ENCODE measurements at places on chromosomes 4 and X. TPM values are rescaled to one million over a fixed set of nuclear protein-coding genes. Genes with fewer than 3 reads are reported as not detected.

GC gene
- not detected for polyA plus RNA-seq

HTN1 gene
- not detected for polyA plus RNA-seq

SYTL5 gene
- 0.17 TPM for polyA plus RNA-seq

PRSS12 gene
- polyA plus RNA-seq, result 71.5 TPM

SPANXC gene
- not detected for polyA plus RNA-seq

SYP gene
- polyA plus RNA-seq, result 0.05 TPM

TSPAN6 gene
- polyA plus RNA-seq, result 12.7 TPM

FAM50A gene
- 107 TPM for polyA plus RNA-seq

ZFYVE28 gene
- polyA plus RNA-seq, result 1.2 TPM

DNA sequence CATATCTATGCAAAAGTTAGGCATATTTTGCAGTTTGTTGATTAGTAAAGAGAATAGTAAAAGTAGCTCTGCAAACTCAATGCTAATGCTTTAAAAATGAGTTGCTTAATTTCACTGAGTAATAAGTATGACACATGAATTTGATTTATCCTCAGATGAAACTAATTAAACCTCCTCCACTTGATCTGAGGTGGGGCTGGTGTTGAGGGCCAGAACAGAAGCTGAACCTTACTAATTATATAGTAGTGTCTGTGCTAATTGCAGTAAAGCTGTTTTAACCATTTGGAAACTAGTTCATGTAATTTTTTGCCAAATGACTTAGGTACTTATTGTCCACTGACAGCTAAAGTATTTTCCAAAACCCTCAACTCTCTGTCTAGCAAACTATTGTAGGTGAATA, 7.7 kb upstream of the PGAM4 start:
- no peak overlapping the region for H3K27ac ChIP-seq
- H3K4me1 ChIP-seq, result no peaks in the 10 kb centered on the region
- no peaks in the 10 kb centered on the region for H3K36me3 ChIP-seq
- no peak for DNase-seq
- no peaks in the 10 kb centered on the region for H3K27me3 ChIP-seq
- no peak overlapping the region for H3K4me3 ChIP-seq

DNA sequence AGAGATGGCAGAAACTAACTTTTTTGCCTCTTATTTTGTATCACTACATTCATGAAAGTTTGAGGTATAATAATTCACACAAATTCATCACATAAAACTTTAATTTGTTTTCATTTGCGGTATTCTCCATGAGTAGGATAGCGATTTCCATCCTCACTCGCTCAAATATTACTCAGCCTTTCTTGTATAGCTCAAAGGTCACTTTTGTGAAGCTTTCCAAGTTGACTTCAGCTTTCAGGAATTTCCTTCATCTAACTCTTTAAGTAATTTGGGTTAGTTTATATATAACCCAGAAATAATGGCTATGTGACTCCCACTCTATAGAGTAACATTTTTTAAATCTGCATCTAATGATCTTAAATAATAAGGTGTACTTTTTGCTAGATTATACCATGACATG, 314.4 kb downstream of the IL1RAPL1 start:
- no peaks in the 10 kb centered on the region for H3K27me3 ChIP-seq
- peak; percentile 82 for DNase-seq
- H3K36me3 ChIP-seq, result no peaks in the 10 kb centered on the region
- no peak overlapping the region for H3K4me3 ChIP-seq
- peaks cover 3% of the 10 kb centered on the region for H3K4me1 ChIP-seq

- H3K36me3 ChIP-seq, result no peaks in the 10 kb centered on the region
- H3K4me1 ChIP-seq, result peaks cover 3% of the 10 kb centered on the region
- no peaks in the 10 kb centered on the region for H3K27me3 ChIP-seq
- no peak overlapping the region for H3K4me3 ChIP-seq
Measured at GRCh38 chr4:114284629-114285028, 305.2 kb upstream of the ARSJ start.

- H3K4me3 ChIP-seq, result no peak overlapping the region
- H3K4me1 ChIP-seq, result no peaks in the 10 kb centered on the region
- no peaks in the 10 kb centered on the region for H3K36me3 ChIP-seq
- no peak overlapping the region for H3K27ac ChIP-seq
Measured at GRCh38 chrX:98548519-98548918, 1664.8 kb downstream of the RPA4 start.

DNA sequence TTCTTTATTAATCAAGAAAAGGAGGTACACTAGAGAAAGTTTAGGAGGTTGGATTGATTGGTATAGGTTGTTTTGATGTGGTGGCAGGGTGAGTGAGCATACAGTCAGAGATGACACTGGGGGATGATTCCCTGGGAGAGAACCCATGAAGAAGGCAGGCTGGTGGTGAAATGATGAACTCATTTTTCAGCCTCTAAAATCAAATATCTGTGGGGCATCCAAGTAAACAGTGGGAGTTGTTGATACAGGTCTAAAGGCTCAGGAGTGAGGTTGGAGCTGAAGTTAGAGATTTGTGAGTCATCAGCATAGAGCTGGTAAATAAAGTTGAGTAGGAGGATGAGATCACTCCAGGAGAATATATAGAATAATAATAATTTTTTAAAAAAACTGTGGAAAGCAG, 10.0 kb upstream of the AP1S2 start:
- H3K27me3 ChIP-seq, result peaks cover 6% of the 10 kb centered on the region
- no peak overlapping the region for H3K4me3 ChIP-seq
- DNase-seq, result peak; percentile 60
- peaks cover 2% of the 10 kb centered on the region for H3K4me1 ChIP-seq

- no peak overlapping the region for H3K4me3 ChIP-seq
- H3K4me1 ChIP-seq, result no peaks in the 10 kb centered on the region
- H3K27me3 ChIP-seq, result peaks cover 8% of the 10 kb centered on the region
- H3K36me3 ChIP-seq, result no peaks in the 10 kb centered on the region
- no peak overlapping the region for H3K27ac ChIP-seq
Measured at GRCh38 chrX:47690175-47690574, 31.2 kb upstream of the UXT start.

- H3K27ac ChIP-seq, result no peak overlapping the region
- H3K36me3 ChIP-seq, result no peaks in the 10 kb centered on the region
- H3K4me1 ChIP-seq, result no peaks in the 10 kb centered on the region
Measured at GRCh38 chr4:112172180-112172579, 26.9 kb downstream of the FAM241A start.

DNA sequence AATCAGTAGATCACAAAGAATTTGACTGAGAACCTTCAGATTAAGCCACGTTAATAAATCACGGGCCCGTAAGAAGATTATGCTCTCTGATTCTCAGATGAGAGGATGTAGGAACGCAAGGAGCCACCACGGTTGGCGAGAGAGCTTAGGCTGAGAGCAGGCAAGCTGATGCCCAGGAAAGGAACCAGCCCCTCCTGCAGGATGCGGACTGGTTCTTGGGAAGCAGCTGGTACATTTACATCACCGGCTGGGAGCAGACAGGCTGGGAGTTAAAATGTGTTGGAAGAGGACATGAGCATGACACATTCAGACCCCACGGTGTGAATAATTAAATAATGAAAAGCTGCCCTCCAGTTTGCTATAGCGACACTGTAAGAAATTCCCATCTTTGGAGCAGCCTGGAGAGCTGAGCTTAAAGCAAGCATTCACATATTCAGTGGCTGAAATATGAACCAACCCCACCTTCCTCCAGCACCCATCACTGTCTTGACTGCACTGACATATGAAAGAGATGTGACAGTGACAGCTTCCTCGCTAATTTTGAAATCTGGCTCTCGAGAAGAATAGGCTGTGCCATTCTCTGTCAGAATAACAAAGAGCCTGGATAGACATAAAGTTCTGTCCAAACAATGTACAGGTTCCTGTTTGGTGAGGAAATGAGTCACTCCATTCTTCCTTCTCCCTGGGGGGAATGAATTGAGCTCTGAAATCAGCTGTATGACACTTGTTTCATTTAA, 33.1 kb downstream of the LNX1 start:
- H3K36me3 ChIP-seq, result no peaks in the 10 kb centered on the region
- no peaks in the 10 kb centered on the region for H3K27me3 ChIP-seq
- peaks cover 13% of the 10 kb centered on the region for H3K4me1 ChIP-seq
- no peak overlapping the region for H3K4me3 ChIP-seq
- DNase-seq, result peak; percentile 41
- no peak overlapping the region for H3K27ac ChIP-seq

DNA sequence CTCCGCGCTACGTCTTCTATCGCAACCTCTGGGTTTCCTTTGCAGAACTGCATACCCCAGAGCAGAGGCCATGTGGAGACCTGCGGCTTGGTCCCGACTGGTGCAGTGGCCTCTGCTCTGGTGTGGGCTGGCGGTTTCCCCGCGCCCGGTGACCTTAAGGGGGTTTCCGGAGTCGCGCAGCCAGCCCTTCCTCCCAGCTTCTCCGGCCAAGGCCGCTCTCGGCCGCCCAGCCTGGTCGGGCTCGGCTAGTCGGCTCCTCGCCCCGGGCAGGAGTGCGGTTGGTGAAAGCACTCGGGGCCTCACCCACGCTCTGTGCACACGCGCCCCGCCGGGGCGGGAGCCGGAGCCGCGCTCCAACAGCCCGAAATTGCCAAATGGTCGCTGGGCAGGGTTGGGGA, 84.9 kb downstream of the BCOR start:
- 0 out of 2 replicates have a peak overlapping the region, but pooled peaks have one; percentile 2 for H3K4me3 ChIP-seq
- H3K4me1 ChIP-seq, result peaks cover 10% of the 10 kb centered on the region
- no peaks in the 10 kb centered on the region for H3K36me3 ChIP-seq
- peak; percentile 22 for DNase-seq

GRCh38 chrX:21735038-21735767, 22.7 kb downstream of the SMPX start:
- no peak overlapping the region for H3K27ac ChIP-seq
- H3K36me3 ChIP-seq, result no peaks in the 10 kb centered on the region
- no peak overlapping the region for H3K4me3 ChIP-seq
- peaks cover 3% of the 10 kb centered on the region for H3K27me3 ChIP-seq

GRCh38 chr4:9762823-9763475, 18.5 kb upstream of the DRD5 start:
- H3K4me3 ChIP-seq, result no peak overlapping the region
- H3K27ac ChIP-seq, result no peak overlapping the region
- H3K4me1 ChIP-seq, result no peaks in the 10 kb centered on the region
- H3K27me3 ChIP-seq, result no peaks in the 10 kb centered on the region

GRCh38 chr4:14856062-14856933, 146.0 kb upstream of the CPEB2 start:
- peak overlapping the region; percentile 53 for H3K27ac ChIP-seq
- peak; percentile 100 for DNase-seq
- H3K27me3 ChIP-seq, result no peaks in the 10 kb centered on the region
- no peaks in the 10 kb centered on the region for H3K36me3 ChIP-seq

GRCh38 chr4:26369581-26369980, 48.8 kb downstream of the RBPJ start:
- H3K27ac ChIP-seq, result peak overlapping the region; percentile 17
- no peak overlapping the region for H3K4me3 ChIP-seq

DNA sequence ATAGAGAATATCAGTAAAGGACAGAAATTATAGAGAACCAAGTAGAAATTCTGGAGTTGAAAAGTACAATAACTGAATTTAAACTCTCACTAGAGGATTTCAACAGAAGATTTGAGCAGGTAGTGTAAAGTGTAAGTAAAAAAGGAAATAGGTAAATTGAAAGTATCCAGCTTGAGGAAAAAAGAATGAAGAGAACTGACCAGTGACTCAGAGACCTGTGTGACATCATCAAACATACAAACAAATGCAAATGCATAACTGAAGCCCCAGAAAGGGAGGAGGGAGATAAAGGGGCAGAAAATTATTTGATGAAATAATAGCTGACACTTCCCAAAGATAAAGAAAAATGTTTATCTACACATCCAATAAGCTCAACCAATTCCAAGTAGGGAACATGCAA, 8.3 kb upstream of the SPON2 start:
- no peaks in the 10 kb centered on the region for H3K36me3 ChIP-seq
- no peak for DNase-seq
- no peak overlapping the region for H3K4me3 ChIP-seq
- H3K4me1 ChIP-seq, result peaks cover 16% of the 10 kb centered on the region
- H3K27me3 ChIP-seq, result no peaks in the 10 kb centered on the region

DNA sequence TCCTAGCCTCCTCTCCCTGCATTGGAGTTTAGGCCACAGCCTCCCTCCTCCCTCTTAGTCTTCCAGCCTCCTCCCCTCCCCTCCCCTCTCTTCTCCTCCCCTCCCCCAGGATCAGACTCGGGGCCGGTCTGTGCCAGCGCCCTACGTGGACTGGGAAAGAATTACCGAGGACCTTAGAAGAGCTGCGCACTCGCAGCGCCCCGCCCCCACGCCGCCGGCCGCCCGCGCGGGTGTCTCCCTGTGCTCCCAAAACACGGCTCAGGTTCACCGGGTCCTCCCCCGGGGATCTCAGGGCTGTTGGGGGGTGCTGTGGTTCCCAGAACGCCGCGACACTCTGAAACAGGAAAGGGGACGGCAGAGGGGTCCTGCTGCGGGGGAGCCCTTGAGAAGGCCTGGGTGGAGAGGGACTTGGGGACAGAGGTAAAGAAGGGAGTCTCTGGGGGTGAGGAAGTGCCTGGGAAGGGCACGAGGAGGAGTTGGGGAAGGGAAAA, 122.3 kb upstream of the TBL1X start:
- H3K27ac ChIP-seq, result peak overlapping the region; percentile 38
- H3K4me1 ChIP-seq, result peaks cover 7% of the 10 kb centered on the region
- peak; percentile 80 for DNase-seq
- no peak overlapping the region for H3K4me3 ChIP-seq
- no peaks in the 10 kb centered on the region for H3K36me3 ChIP-seq

- H3K4me3 ChIP-seq, result no peak overlapping the region
- no peak overlapping the region for H3K27ac ChIP-seq
- peaks cover 4% of the 10 kb centered on the region for H3K36me3 ChIP-seq
- no peaks in the 10 kb centered on the region for H3K27me3 ChIP-seq
- DNase-seq, result peak; percentile 24
- H3K4me1 ChIP-seq, result peaks cover 15% of the 10 kb centered on the region
Measured at GRCh38 chr4:57051095-57051494, 59.1 kb downstream of the IGFBP7 start.

- H3K27ac ChIP-seq, result peak overlapping the region; percentile 94
- peaks cover 17% of the 10 kb centered on the region for H3K4me1 ChIP-seq
- peak overlapping the region; percentile 56 for H3K4me3 ChIP-seq
- DNase-seq, result peak; percentile 5
- no peaks in the 10 kb centered on the region for H3K36me3 ChIP-seq
Measured at GRCh38 chrX:153765138-153766079, 1.4 kb downstream of the PLXNB3 start.

DNA sequence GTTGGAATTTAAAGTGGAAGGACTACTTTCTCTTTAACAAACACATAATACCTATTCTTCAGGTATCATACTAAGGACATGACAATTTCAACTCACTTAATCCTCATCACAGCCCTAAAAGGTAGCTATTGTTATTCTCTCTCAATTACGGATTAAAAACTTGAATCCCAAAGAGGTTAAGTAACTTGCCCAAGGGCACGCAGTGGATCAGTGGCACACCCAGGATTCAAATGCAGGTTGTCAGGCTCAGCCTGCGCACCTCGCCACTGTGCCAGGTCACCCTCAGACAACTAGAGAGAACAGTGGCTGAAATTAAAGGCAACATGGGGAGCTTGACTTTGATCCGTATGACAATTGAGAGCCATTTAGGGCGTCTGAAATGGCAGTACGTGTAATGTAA, 67.6 kb downstream of the MFAP3L start:
- no peaks in the 10 kb centered on the region for H3K36me3 ChIP-seq
- H3K27ac ChIP-seq, result no peak overlapping the region
- H3K4me3 ChIP-seq, result no peak overlapping the region
- DNase-seq, result no peak
